Mesenchymal stem cell (in vitro differentiated cells and primary cell): ENCODE measurements at places on chromosomes 1 and 21.
A peak's percentile ranks its signal among the peaks of the same experiment; 100 is the strongest.

GRCh38 chr1:121515235-121515634 lies 330.5 kb downstream of the SRGAP2C start:
- no peak overlapping the region for H3K27ac ChIP-seq
- no peak overlapping the region for H3K4me3 ChIP-seq
- H3K27me3 ChIP-seq = peaks cover 26% of the 10 kb centered on the region
- peaks cover 8% of the 10 kb centered on the region for H3K4me1 ChIP-seq
- DNase-seq = no peak

DNA sequence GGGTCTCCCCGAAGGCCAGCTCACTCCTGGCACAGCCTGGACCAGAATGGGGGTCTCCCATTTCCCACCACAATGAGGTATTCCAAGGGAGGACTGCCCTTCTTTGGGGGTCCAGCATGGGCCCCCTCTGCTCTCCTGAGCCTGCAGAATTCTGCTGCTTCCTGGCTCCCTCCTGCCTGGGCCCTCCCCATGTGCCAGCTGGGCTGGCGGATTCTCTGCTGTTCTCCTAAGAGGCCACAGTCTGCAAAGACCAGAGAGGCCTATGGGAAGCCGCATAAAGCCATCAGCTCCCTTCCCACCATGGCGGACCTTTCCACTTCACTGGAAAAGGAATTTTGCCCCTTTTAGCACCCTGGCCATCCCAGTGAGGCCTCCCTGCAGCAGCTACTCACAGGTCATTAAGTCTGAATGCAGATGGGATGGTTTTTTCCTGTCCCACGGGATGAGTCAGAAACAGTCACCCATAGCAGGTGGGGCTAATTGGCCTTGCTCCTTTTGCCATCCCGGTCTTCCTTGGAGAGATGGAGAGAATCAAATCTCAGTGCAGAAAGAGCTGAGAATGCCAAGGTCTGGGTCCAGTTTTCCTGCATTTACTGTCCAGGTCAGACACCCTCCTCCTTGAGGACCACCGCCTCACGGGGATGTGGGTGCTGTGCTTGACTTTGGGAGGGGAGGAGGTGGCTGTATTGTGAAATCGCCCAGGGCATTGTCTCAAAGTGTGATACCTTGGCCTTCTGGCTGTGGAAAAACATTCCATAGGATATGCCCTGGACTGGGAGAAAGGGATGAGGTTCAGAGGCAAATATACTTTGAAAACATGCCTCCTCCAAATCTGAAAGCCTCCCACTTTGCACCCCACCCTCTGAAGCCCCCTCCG lies 23.2 kb downstream of the MYBPH start:
- H3K4me1 ChIP-seq = peaks cover 52% of the 10 kb centered on the region
- peak overlapping the region; percentile 99 for H3K27ac ChIP-seq
- DNase-seq = peak; percentile 61
- H3K4me3 ChIP-seq = no peak overlapping the region
- H3K27me3 ChIP-seq = no peaks in the 10 kb centered on the region

DNA sequence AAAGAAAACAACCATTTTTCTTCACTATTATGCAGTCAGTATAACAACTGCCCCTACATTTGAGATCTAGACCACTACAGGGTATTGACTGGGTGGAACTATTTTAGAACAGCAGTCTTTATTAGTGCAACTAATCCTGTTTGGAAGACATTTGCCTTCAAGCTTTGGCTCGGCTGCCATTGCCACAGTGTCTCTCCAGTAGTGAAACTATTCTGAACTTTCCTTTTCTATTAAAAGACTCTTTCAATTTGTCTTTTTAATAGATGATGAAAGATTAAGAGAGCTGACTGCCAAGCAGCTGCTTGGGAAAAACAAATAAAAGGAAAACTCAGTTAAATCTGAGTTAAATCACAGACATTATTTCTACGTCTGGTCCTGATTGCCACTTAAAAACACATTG lies 49.3 kb downstream of the LPGAT1 start:
- no peak for DNase-seq
- peaks cover 26% of the 10 kb centered on the region for H3K36me3 ChIP-seq
- H3K27me3 ChIP-seq = no peaks in the 10 kb centered on the region
- no peak overlapping the region for H3K27ac ChIP-seq
- no peaks in the 10 kb centered on the region for H3K4me1 ChIP-seq

DNA sequence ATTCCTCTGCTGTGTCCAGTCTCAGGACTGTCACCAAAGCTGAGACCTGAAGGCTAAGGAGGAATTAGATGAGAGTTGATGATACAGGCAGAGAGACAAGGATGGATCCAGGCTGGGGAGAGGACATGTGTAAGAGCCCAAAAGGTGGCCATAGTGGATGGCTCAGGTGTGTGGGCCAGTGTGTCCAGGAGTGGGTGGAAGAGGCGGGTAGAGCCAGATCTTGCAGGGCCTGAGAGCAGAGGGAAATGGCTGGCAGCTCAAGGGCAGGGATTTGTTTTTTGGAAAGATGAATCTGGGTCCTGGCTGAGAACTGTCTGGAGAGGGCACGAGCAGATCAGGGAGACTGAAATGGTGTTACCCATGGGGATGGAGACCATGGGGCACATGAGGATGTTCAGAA lies 38.1 kb downstream of the AZIN2 start:
- no peaks in the 10 kb centered on the region for H3K27me3 ChIP-seq
- H3K36me3 ChIP-seq = no peaks in the 10 kb centered on the region
- H3K4me1 ChIP-seq = peaks cover 8% of the 10 kb centered on the region
- no peak for DNase-seq
- no peak overlapping the region for H3K27ac ChIP-seq
- no peak overlapping the region for H3K4me3 ChIP-seq

- no peak overlapping the region for H3K4me3 ChIP-seq
- no peaks in the 10 kb centered on the region for H3K27me3 ChIP-seq
- H3K4me1 ChIP-seq = peaks cover 1% of the 10 kb centered on the region
- H3K36me3 ChIP-seq = peaks cover 4% of the 10 kb centered on the region
- H3K27ac ChIP-seq = no peak overlapping the region
Measured at GRCh38 chr1:244665771-244666217, 12.9 kb downstream of the DESI2 start.

DNA sequence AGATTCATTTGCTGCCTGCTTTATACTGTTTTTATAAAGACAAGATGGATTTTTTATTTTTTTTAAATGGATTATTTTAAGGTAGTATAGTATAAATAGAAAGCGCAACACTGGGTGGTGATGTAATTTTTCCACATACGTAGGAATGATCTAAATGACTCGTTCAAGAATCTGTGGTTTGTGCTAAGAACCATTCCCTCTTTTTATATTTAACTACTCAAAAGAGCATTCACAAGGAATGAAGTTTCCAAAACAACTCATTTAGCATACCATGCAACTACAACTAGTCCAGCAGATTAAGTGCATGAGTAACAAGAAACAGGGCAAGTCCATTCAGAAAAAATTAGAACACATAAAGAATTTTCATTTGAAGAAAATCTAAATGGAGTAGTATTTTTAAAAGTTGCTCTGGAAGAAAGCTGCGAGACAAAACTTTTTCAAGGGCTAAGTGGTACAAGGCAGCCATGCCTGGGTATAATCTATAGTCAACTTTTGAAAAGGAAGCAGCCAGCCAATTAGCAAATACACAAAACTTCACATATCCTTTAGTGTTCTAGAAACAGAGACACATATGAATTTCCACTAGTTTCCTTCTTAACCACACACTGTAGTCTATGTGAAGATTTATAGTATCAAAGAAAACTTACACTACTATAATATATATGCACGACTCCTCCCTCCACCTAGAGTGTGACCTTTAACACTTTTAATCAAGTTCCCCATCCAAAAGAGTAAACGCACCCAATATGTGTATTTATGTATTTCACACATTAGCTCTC lies 23.4 kb downstream of the GTF2B start:
- no peak overlapping the region for H3K27ac ChIP-seq
- H3K36me3 ChIP-seq = peaks cover 16% of the 10 kb centered on the region
- no peak overlapping the region for H3K4me3 ChIP-seq
- H3K27me3 ChIP-seq = no peaks in the 10 kb centered on the region
- no peaks in the 10 kb centered on the region for H3K4me1 ChIP-seq
- peak; percentile 79 for DNase-seq

GRCh38 chr1:21919520-21919919 lies 17.6 kb downstream of the HSPG2 start:
- peak overlapping the region; percentile 91 for H3K27ac ChIP-seq
- no peaks in the 10 kb centered on the region for H3K27me3 ChIP-seq
- H3K4me3 ChIP-seq = no peak overlapping the region
- peak; percentile 88 for DNase-seq
- peaks cover 9% of the 10 kb centered on the region for H3K36me3 ChIP-seq

DNA sequence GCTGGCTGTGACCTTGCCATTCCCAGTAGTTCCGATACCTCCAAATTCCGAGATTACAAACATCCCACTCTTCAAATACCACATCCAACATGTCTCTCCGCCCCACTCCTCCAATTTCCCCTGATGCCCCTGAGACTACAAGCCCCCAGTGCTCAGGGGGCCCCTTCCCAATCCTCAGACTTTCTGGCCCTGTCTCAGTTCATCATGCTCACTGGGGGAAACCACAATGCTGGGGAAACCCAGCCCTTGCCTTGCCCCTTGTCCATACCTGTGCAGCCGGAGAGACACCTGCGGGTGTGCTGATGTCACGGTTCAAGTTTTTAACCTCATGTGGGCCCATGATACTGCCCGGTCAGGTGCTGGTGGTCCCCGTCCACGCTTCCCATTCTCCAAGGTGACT lies 226.6 kb downstream of the CAMTA1 start:
- peaks cover 47% of the 10 kb centered on the region for H3K27me3 ChIP-seq
- no peak for DNase-seq

GRCh38 chr1:1157033-1157365 lies 16.7 kb upstream of the TTLL10 start:
- H3K4me3 ChIP-seq = no peak overlapping the region
- no peaks in the 10 kb centered on the region for H3K36me3 ChIP-seq
- H3K4me1 ChIP-seq = peaks cover 31% of the 10 kb centered on the region
- H3K27me3 ChIP-seq = no peaks in the 10 kb centered on the region
- H3K27ac ChIP-seq = no peak overlapping the region

- H3K27me3 ChIP-seq = no peaks in the 10 kb centered on the region
- H3K36me3 ChIP-seq = no peaks in the 10 kb centered on the region
- H3K27ac ChIP-seq = peak overlapping the region; percentile 92
- DNase-seq = no peak
- H3K4me1 ChIP-seq = peaks cover 23% of the 10 kb centered on the region
Measured at GRCh38 chr1:201540846-201541735, 2.2 kb downstream of the NAV1 start.
